ENCODE measurements at places on chromosomes 7 and 10.

DNA sequence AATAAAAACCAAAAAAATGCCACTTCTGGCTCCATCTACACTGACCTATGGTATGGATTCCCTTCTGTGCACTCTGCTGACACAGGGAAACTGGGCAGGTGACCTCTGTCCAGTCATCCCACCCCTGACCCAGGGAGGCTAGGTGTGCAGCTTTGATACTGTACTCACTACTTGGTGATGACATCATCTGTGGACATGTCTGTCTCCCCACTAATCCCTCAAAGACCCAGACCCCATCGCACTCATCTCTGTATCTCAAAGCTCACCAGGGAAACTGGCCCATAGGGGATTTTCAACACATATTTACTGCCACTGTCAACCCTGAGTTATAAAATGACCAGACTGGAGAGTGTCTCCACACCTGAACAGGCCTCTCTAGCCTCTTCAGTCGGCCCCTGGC, 10.6 kb downstream of the SGMS1 start:
- no peak for DNase-seq

- no peak for DNase-seq
These were observed 342.5 kb downstream of the RPS24 start for GRCh38 chr10:78375854-78376785.

DNA sequence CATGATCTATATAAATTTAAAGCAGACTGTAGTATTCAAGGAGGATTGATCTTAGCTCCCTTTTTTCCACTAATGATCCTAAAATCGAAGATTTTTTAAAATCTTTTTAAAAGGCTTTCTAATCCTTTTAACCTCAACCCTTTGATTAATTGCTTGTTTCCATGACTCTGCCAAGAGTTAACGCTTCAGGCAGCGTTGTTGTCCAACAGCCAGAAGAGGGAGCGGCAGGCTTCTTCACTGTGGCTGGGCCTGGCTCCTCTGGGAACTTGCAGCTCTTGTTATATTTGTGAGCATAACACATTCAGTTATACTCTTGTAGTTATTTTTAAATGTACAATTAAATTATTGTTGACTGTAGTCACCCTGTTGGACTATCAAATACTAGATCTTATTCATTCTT, 26.3 kb downstream of the CRCP start:
- no peak for DNase-seq

DNA sequence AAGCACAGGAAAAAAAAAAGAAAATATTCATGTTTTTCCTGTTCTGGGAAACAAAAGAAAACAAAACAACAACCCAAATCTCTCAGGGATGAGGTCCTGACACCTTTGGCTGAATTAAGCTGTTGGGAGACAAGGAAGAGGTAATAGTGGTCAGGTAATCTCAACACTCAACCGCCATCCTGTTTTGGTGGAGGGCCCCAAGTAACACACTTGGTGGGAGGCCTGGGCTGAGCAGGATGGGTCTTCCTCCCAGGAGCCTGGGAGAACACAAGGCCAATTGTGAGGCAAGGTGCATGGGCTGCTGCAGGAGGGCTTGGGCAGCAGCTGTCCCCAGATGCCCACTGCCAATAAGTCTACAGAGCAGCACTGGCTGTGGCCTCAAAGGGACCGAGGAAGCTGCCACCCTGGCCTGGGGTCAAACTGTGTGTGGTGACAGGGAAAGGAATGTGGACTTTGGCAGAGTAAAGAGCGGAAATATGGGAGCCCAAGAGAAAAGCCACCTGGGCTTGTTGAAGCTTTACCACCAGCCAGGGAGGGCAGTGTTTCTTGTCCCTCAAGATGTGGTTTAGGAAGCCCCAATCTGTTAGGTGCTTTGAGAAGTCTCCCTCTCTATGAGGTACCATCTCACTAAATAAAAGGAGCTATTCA, 93.5 kb upstream of the SLC25A13 start:
- DNase-seq: no peak

- no peak for DNase-seq
These were observed 96.6 kb downstream of the ANKRD30A start for GRCh38 chr10:37222046-37222445.

DNA sequence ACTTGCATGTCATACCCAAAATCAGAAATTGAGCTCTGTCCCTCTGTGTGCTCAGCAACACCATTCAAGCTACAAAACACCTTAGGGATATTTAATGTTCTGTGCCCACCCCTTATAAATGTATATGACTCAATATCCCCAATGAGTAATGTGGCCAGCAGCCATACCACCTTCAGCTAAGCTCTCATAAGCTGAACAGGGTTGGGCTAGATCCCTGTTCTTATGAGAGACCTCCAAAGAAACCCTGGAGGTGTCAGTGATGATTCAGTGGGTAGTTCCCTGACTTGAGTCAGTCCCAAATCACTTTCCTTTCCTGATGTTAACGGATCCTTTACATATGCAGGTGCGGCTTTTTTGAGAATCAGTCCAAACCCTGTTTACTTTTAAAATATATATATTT, 253.8 kb downstream of the CREB5 start:
- no peak for DNase-seq

DNA sequence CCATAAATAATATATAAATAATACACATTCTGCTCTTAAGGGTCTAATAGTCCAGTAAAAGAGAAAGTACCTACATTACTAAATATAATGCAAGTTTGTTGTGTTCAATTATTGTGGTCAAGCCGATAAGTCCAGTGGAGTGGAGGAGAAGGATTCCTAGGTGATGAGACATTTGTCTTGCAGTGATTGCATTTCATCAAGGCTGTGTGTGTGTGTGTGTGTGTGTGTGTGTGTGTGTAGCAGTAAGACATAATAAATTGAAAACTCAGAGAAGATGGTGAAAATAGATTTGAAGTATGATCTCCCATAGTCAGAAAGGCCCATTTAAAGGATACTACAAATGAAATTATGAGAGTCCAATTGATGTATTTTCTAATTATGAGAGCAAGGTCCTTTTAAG, 192.5 kb upstream of the SEMA3C start:
- DNase-seq: no peak

GRCh38 chr10:127875449-127875765, 17.3 kb downstream of the CLRN3 start:
- no peak for DNase-seq

DNA sequence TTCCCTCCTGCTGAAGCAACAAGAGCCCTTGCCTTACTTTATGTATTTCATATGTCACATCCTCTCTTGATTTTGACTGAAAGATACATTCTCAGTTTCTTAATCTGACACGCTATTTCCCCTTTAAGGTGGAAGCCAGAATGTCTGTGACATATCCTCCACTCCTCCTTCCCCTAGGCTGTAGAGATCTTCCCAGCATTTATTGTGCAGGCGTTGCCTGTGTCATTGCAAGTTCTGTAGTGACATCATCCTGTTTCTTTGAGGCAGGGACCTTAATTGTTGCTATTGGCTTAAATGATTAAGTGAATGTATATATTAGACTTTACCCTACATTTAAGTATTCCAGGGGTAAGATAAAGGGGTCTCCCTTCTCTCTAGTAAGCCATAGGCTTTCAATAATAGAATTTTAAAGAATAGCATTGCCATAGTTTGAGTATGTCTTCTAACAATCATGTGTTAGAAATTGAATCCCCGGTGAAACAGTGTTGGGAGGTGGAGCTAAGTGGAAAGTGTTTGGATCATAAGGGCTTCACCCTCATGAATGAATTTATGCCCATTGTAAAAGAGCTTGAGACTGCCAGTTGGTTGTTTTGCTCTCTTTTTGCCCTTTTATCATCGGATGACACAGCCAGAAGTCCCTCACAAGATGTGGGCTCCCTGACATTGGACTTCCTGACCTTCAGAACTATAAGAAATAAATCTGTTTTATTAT, 189.5 kb upstream of the CDC14C start:
- DNase-seq: no peak

DNA sequence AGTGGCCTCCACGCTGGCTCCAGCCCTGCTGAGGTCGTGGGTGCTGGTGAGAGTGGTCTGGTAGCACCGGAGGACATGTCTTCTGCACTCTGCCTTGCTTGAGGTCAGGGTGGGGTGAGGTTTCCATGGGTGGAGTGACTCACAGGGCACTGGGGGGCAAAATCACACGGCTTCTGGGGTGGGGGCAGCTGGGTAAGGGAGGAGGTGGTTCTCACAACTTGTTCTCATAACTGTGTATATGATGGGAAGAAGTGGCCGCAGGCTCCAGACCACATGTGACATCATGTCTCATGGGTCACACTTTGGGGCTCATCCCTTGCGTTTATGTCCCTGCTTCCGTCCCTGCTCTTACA, 884 bp upstream of the PRF1 start:
- DNase-seq: no peak

GRCh38 chr10:67438605-67439304, 257.2 kb downstream of the CTNNA3 start:
- no peak for DNase-seq

DNA sequence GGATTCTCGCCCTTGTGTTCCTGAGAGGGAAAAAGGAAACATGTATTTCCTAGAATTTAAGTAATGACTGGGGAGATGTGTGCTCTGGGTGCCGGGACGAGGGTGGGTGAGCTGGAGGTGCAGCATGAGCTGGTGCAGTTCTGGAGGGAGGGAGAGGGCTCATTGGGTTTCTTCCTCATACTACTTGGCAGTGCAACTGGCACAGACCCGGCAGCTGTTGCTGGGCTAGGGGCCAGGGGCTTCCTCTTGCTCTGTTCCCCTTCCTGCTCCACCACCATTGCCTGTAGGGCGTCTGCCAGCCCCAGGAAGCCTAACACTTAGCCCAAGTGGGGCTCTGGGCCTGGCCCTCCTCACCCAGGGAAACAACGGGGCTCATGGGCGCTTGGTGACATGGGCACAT, 5.9 kb downstream of the RET start:
- no peak for DNase-seq

DNA sequence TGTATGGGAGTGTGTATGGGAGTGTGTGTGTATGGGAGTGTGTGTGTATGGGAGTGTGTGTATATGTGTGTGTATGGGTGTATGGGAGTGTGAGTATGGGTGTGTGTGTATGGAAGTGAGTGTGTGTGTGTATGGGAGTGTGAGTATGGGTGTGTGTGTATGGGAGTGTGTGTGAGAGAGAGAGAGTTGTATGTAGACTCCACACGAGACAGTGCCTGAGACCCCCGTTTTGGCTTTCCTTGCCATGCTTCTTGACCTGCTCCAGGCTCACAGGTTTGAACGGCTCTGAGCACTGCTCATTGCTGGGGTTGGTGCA, 49.7 kb downstream of the COL17A1 start:
- no peak for DNase-seq

DNA sequence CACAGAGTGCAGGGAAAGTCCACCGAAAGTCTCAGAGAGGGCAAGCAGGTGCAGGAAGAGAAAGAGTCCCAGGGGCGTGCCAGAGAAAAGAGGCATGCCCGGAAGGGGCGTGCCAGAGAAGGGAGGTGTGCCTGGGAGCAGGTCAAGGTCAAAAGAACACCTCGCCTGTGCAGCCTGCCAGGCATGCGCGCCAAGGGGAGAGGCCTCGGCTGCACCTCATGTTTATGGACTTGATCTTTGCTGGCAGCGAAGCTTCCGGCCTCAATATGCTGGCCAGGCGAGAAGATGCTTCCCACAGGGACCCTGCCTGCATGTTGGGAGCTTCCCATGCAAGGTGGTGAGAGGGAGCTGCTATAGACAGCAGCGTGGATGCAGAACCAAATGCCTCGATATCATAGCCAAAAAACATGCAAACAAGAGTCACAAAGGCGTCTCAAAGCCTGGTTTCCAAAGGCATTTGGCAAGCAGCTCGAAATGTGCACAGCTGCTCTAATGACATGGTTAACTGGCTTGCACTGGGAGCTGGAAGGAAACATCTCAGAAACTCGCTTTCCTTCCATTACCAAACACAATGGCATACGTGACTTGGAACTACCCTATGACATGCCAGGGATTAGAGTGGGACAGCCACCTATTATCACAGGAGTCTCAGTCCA, 192.5 kb upstream of the PPP2R2D start:
- no peak for DNase-seq

DNA sequence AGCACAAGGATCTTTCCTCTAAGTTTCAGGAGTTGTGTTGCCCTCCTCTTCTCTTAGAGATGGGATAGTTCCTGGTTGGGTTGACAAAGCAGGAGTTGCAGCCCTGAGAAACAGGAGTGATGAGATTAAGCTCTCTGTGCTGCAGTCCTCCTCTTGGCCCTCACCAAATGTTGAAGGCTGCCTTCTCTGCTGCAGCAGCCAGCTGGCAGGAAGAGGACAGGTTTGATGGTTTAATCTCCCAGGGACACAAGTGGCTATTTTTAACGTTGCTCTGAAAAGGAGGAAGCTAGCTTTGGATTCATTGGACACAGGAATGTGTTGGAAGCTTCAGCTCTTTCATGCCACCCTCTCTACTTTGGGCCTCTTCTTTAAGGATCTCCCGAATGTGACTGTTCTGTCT, 9.4 kb downstream of the STRIP2 start:
- no peak for DNase-seq

GRCh38 chr10:44715136-44715535, 196.0 kb upstream of the TMEM72 start:
- no peak for DNase-seq

DNA sequence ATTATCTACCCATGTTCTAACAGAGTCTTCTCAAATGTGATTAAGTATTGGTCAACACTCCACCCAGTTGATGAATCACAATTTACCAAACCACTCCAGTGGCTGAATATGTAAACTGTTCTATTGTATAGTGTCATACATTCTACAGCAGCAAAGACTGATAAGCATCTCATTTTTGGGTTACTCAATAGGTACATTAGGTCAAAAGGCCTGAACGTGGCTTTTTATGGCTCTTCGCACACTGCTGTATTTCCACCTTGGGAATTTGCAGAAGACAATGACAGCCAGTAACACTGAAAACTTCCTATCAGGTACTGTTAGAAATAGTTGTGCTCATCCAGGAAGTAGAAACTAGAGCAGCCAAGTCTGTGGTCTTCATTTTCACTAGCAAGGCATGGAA, 166.9 kb downstream of the GLI3 start:
- no peak for DNase-seq

GRCh38 chr7:88787777-88788176, 7.8 kb downstream of the TEX47 start:
- DNase-seq: no peak

- DNase-seq: no peak
These were observed 23.9 kb downstream of the CUL1 start for GRCh38 chr7:148722340-148723165.

- DNase-seq: no peak
These were observed 146.3 kb upstream of the SP8 start for GRCh38 chr7:20932785-20933527.

DNA sequence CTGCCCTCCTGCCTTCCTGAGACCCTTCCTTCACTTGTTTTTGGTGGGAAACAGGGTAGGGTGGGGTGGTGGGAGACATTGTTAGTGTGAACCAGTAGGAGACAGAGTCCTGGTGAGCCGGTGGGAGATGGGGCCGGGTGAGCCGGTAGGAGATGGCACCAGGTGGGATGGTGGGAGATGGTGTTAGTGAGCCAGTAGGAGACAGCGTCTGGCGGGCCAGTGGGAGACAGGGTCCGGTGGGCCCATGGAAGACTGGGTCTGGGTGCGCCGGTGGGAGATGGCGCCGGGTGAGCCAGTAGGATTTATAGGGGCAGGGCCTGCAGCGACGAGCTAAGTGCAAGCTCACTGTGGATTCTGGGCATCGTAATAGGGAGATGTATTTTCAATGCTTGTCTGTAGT, 116.8 kb downstream of the TRRAP start:
- no peak for DNase-seq

GRCh38 chr7:45662018-45662417, 87.8 kb downstream of the ADCY1 start:
- DNase-seq: no peak

GRCh38 chr10:45095286-45095685, 94.6 kb downstream of the ZNF22 start:
- no peak for DNase-seq
